ENCODE measurements at places on chromosomes 4 and X. TPM values are rescaled to one million over a fixed set of nuclear protein-coding genes. Genes with fewer than 3 reads are reported as not detected.

GRCh38 chr4:158758142-158758541, 10.7 kb upstream of the FNIP2 start:
- no peak for DNase-seq

- no peak for DNase-seq
Measured at GRCh38 chrX:110444996-110445395, 86.3 kb downstream of the RTL9 start.

DNA sequence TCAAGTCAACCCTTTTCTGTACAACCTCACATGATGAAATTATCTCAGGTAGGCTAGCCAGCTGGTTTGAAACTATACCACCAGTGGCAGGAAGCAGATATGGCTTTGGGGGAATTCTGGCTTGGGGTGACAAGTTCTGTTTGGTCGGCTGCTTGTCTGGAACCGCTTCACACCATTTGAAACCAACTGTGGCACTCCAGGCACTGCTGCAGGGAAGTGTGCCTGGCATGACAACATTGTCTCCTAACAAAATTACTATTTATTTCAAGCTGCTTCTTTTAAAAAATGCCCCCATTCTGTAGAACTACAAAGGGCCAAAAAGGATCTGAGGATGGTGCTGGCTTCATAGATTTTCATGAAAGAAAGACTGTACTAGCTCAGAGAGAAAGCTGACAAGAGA, 37.1 kb upstream of the GPM6B start:
- DNase-seq = no peak

PDE5A gene
- total RNA-seq = 0.06 TPM

DNA sequence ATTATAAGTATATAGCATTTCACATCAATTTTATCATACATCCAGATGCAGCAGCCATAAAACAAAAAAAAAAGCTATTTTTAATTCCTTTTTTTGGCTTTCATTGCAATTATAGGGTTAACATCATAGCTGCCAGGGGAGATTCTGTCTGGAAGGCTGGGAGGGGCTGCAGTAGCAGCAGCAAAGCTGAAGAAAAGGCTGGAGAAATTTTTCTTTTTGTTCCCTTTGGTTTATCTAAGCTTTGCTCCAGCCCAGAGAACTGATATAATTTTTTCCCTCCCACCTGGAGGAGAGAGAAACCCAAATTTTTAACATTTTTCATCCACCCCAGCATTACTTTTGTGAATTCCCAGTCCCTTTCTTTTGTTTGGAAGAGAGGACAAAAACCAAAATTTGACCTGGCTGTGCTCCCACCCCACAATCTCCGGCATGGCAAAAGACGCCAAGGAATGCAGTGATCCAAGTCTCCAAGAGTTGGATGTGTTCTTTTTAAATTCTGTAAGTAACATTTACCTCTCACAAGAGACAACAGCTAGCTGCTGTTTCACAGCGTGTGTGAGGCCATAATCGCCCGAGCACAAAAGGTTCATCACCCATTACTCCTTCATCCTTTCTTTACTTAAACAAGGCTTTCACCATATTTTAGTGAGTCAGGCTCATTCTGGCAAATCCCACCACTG, 25.1 kb upstream of the FAM156A start:
- DNase-seq = peak; percentile 16

- no peak for DNase-seq
Measured at GRCh38 chr4:82639971-82640370, 78.2 kb upstream of the TMEM150C start.

DNA sequence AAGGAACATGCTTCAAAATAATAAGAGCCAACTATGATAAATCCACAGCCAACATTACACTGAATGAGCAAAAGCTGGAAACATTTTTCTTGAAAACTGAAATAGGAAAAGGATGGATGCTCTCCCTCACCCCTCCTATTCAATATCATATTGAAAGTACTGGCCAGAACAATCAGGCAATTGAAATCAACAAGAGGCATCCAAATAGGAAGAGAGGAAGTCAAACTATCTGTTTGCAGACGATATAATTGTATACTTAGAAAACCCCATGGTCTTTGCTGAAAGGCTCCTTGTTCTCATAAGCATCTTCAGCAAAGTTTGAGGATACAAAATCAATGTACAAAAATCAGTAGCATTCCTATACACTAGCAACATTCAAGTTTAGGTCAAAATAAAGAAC, 1562.5 kb upstream of the ADGRL3 start:
- DNase-seq = no peak

- no peak for DNase-seq
Measured at GRCh38 chrX:16851421-16851820, 18.7 kb downstream of the RBBP7 start.

GAR1 gene
- total RNA-seq = 23.1 TPM

GRCh38 chr4:155529272-155529671, 137.4 kb upstream of the GUCY1A1 start:
- DNase-seq = no peak

CYP2U1 gene
- total RNA-seq = 2.7 TPM

DNA sequence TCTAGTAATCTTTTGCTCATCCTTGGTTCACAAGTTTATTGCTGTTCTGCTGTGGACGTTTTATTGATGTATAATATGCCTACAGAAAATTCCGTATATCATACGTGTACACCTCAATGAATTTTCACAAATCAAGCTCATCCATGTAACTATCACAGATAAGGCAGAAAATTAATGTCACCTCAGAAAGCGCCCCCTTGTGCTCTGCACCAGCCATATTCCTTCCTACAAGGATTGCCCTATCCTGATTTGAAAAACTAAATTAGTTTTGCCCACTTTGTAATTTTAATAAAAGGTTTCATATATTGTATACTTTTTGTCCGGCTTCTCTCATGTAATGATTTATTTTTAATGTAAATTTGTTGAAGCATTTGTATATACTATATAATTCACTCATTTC, 390.8 kb downstream of the ADGRL3 start:
- no peak for DNase-seq

GRCh38 chr4:151238477-151238876, 38.5 kb upstream of the PRSS48 start:
- peak; percentile 66 for DNase-seq

DNA sequence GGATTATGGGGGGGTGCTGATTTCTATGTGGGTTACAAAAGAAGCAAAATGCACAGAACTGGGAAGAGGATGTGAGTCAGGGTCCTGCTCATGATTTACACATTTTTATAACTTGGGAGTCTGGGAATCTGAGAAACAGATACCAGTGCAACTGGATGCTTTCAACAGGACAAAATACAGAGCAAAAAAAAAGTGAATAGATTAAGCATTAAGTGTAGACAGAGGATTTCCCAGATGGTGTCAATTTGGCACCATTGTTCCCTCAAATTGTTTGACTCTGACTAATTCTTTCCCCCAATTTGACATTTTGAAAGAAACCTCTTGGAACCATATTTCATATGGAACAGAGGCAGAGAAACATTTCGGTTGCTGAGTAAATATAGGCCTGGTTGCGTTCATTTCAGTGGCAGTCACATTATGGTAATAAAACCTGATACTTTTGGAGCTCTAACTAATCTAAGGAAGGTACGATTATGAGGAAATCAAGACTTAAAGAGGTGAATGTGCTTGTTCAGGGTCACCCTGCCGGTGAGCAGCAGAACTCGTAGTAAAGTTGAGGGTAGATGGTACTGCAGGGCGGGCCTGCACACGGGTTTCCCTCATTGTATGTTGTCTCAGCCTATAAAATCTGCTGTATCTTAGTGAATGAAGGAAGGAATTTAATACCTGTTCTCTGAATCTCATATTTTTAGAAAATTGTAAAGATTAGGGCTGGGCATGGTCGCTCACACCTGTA, 18.7 kb upstream of the CDKL5 start:
- no peak for DNase-seq

GRCh38 chr4:169582203-169582602, 30.2 kb downstream of the NEK1 start:
- no peak for DNase-seq

- no peak for DNase-seq
Measured at GRCh38 chrX:133185119-133185518, 33.0 kb downstream of the TFDP3 start.

GRCh38 chr4:158209825-158210807, at the start of gene TMEM144:
TSS of gene TMEM144 (plus strand) at chr4:158210486. CDS start at chr4:158212668, 2,182 bp downstream.
- peak; percentile 79 for DNase-seq

FGB gene
- not detected for total RNA-seq
